ENCODE measurements at places on chromosomes 13 and 19.

- DNase-seq: no peak
These were observed 6.3 kb upstream of the CRTC1 start for GRCh38 chr19:18677156-18677555.

- DNase-seq: no peak
These were observed 28.1 kb upstream of the MPHOSPH8 start for GRCh38 chr13:19605161-19605955.

DNA sequence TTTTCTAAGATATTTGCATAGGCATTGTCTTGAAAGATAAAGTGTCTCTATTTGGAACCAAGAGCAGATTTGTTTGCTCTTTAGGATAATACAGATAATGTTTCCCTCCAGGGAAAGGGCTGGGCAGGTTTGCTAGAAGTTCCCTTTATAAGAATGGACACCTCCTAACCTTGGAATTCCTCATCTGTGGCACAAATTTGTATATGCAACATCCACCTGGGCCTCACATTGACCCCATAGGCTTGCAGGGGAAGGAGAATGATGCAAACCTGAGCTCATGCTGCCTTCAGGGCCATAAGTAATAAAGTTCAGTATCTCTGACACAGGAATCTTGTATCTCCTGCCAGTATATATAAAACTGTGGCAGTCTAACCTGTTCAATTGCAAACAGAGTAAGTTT is 508.4 kb upstream of the MIR17HG start:
- no peak for DNase-seq

- no peak for DNase-seq
These were observed 165.5 kb downstream of the LACC1 start for GRCh38 chr13:44045180-44045562.

DNA sequence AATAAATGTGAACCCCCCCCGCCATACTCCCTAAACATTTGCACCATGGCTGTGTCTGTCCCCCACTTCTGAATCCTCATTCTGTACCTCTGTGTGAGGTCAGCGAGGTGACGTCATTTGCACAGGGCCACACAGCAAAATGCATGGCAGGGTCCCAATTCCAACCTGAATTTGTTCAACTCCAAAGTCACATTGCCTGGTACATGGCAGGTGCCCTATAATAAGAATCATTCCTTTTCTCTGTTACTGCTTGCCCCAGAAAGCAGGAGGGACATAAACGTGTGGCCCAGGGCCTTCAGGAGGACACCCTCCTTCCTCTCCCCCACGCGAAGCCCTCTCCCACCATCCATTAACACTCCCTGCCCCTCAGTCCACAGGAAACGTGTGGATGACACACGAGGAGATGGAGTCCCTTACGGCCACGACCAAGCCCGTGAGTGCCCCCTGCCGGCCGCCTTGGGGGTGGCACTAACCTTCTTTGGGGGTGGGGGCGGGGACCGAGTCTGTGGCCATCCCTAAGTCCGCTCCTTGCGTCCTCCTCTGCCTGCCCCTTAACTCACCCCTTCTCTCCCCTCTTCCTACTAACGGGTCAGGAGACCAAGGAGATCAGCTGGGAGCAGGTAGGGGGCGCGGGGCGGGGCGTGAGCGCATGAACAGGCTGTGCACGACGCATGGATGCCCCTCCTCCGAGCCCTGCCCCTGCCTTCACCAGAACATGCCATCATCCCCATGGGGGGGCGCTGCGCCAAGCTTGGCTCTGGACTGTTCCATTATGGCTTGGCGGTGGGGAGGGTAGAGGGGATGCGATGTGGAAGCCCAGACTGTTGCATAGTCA is 9.4 kb downstream of the HRC start:
- peak; percentile 49 for DNase-seq

GRCh38 chr13:41490371-41491015 is 33.1 kb downstream of the RGCC start:
- no peak for DNase-seq

GRCh38 chr19:27974082-27974513 is 1238.9 kb downstream of the UQCRFS1 start:
- no peak for DNase-seq

DNA sequence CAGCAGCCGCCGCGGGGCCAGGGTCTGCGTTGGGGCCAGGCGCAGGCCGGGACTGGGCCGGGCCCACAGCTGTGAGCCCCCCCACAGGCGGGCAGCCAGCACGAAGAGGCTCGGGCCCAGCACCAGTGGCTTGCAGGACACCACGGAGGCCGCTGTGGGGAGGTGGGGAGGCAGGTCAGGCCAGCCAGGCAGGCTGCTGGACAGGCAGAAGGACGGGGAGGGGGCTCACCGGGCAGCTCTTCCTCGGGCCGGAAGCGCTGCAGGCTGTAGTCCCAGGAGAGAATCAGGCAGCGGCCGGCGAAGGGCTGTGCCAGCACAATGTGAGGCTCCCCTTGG is 8.3 kb downstream of the LGI4 start:
- no peak for DNase-seq

DNA sequence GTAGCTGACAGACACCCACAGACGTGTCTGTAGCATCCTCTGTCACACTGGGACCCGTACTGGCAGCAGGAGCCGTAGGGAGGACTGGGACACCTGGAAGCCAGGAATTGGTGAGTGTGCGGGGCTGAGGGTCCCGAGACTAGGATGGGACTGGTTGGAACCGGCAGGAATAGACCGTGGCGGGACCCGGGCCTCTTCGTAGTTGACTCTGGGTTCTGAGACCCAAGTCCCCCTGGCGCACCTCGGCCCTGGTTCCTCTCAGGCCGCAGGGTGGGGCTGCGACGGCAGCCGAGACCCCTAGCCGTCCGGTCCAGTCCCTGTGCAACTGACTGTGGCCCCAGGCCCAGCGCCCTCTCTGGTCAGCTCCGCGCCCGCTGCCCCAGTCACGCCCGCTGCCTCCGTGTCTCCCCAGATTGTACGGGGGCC is 64.7 kb downstream of the ZNF823 start:
- no peak for DNase-seq

- no peak for DNase-seq
These were observed 369.3 kb downstream of the KLF5 start for GRCh38 chr13:73428137-73428536.

GRCh38 chr19:30785458-30786137 is 413.4 kb downstream of the ZNF536 start:
- DNase-seq: no peak

GRCh38 chr19:28602675-28603298 is 610.2 kb downstream of the UQCRFS1 start:
- no peak for DNase-seq

DNA sequence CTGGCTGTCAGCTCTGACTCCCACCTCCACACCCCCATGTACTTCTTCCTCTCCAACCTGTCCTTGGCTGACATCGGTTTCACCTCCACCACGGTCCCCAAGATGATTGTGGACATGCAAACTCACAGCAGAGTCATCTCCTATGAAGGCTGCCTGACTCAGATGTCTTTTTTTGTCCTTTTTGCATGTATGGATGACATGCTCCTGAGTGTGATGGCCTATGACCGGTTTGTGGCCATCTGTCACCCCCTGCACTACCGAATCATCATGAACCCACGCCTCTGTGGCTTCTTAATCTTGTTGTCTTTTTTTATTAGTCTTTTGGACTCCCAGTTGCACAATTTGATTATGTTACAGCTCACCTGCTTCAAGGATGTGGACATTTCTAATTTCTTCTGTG is 506 bp downstream of the OR7E24 start:
- DNase-seq: no peak

DNA sequence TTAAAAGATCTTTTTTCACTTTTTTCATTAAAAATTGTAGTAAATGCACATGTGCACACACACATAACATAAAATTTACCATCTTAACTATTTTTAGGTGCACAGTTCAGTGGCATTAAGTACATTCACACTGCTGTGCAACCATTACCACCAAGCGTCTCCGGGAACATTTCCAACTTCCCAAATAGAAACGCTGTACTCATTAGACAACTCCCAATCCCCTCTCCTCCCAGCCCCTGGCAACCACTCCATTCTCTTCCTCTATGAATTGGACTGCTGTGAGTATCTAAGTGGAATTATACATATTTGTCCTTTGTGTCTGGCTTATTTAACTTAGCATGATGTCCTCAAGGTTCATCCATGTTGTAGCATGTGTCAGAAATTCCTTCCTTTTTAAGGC is 11.6 kb downstream of the GJB2 start:
- DNase-seq: no peak

DNA sequence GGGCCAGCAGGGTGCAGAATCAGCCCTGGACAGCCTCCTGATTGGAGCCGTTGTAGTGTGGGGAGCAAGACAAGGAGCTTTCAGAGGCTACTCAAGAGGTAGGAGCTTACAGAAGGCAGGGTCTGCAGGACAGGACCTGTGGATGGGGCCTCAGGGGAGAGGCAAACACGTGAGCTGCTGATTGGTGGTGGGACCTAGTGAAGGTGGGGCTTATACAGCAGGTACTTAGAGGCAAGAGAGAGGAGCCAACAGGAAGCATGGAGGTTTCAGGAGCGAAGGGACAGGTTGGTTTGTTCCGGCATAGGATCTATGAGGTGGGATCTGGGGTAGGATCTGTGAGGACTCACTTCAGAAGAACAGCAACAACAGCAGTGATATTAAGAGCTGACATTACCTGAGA is 32.4 kb downstream of the ZSWIM4 start:
- DNase-seq: no peak

GRCh38 chr19:37980419-37981170 is 73.6 kb downstream of the SIPA1L3 start:
- no peak for DNase-seq

DNA sequence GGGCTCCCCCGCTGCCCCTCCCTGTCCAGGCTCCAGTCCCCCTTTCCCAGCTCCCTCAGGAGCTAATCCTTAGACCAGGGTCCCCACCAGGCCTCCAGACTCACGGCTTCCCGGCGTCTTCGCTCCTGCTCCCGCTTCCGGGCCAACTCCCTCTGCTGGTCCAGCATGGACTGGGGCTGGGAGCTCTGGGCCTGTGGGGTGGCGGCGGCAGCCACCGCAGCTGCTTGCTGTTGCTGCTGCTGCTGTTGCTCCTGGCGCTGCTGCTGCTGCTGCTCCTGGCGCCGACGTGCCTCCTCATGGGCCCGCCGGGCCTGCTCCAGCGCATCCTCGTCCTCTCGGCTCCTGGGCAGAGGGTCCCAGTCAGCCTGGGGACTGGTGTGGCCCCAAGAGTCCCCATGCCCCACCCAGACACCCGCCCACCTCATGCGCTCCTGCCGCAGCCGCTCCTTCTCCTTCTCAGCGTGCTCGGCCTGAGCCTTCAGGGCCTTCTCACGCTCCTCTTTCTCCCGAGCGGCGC is 6.4 kb upstream of the EPHX3 start:
- no peak for DNase-seq

- no peak for DNase-seq
These were observed 339.1 kb upstream of the OBI1 start for GRCh38 chr13:78997902-78998629.

GRCh38 chr13:77733674-77734073 is 36.2 kb downstream of the SLAIN1 start:
- no peak for DNase-seq
